A549 treated with CORT108297 at 1 μM for 4 hours (cell line): ENCODE measurements at places on chromosomes 11 and 22. TPM values are rescaled to one million over a fixed set of nuclear protein-coding genes. Genes with fewer than 3 reads are reported as not detected.

The FXYD6 gene
- 0.20 to 0.52 TPM (median 0.29 TPM) in 5 replicates for total RNA-seq

The XBP1 gene
- total RNA-seq = 51.6 to 53.5 TPM (median 52.7 TPM) in 5 replicates

The BTBD18 gene
- not detected in 5 replicates for total RNA-seq

The PIWIL4 gene
- total RNA-seq = 0.07 to 0.47 TPM (median 0.15 TPM) in 5 replicates

The FGF3 gene
- total RNA-seq = not detected in 5 replicates

The GLB1L2 gene
- total RNA-seq = 1.9 to 2.4 TPM (median 2.2 TPM) in 5 replicates

The TRIM51 gene
- total RNA-seq = not detected in 5 replicates

The DDX25 gene
- 0.09 TPM in 1 of 5 replicates, not detected in the others for total RNA-seq

The CHADL gene
- total RNA-seq = not detected in 5 replicates

The MS4A4A gene
- total RNA-seq = not detected in 5 replicates

The MB gene
- 6.7 to 8.9 TPM (median 7.7 TPM) in 5 replicates for total RNA-seq
